ENCODE measurements at places on chromosomes 7 and 10.

DNA sequence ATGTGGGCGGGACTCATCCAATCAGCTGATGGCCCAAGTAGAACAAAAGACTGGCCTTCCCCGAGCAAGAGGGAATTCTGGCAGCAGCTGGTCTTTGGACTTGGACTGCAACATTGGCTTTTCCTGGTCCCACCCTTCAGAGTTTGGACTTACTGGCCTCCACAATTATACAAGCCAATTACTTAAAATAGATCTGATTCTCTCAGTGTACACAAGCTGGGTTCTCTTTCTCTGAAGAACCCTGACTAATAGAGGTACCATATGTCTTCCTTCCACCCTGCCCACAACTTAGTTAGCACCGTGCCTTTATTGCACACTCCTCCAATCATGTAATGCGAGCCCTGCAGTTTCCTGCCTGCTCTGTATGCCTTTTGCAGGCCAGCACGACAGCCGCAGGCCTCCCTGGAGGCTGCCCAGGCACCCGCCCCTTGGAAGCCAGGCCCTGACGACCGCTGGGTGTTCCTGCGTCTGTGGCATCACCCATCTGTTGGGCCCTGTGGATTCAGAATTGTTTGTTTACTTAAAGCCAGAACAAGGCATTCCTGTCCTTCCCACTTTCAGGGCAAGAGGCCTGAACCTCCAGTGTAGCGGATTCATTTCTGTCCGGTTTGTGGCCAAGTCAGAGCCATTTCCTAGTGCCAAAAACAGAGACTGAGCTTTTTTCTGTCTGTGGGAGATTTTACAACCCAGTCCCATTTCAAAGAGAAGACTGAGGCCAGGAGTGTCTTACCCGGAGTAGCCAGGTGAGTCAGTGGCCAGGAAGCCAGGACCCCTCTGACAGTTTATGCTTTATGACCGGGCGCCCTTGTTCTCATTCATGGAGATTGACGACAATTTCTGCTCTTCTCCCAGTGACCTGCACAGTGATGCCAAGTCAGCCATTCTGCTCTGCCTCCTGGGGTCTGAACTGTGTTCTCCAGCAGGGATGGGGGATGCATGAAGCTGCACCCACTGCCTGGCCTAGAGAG lies 968 bp upstream of the INMT start:
- DNase-seq = no peak

- no peak for DNase-seq
Measured at GRCh38 chr10:24010436-24010970, 198.4 kb upstream of the KIAA1217 start.

- DNase-seq = no peak
Measured at GRCh38 chr10:17768957-17769356, 17.0 kb downstream of the TMEM236 start.

- DNase-seq = no peak
Measured at GRCh38 chr10:35184527-35185171, 58.0 kb downstream of the CREM start.

DNA sequence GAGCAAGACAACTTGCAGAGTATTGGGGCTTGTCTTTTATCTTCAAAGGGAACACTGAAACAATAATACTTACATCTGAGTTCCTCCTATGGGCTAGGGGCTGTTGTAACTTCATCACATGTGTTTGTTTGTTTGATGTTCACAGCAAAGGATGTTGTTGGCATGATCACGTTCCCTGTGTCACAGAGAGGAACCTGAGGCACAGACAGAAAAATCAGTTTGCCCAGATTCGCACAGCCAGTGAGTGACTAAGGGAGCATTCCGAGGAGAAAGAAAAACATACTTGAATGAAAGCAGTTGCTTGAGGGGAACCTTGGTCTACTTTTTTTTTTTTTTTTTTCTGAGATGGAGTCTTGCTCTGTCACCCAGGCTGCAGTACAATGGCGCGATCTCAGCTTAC lies 87.2 kb upstream of the PFKP start:
- DNase-seq = no peak

DNA sequence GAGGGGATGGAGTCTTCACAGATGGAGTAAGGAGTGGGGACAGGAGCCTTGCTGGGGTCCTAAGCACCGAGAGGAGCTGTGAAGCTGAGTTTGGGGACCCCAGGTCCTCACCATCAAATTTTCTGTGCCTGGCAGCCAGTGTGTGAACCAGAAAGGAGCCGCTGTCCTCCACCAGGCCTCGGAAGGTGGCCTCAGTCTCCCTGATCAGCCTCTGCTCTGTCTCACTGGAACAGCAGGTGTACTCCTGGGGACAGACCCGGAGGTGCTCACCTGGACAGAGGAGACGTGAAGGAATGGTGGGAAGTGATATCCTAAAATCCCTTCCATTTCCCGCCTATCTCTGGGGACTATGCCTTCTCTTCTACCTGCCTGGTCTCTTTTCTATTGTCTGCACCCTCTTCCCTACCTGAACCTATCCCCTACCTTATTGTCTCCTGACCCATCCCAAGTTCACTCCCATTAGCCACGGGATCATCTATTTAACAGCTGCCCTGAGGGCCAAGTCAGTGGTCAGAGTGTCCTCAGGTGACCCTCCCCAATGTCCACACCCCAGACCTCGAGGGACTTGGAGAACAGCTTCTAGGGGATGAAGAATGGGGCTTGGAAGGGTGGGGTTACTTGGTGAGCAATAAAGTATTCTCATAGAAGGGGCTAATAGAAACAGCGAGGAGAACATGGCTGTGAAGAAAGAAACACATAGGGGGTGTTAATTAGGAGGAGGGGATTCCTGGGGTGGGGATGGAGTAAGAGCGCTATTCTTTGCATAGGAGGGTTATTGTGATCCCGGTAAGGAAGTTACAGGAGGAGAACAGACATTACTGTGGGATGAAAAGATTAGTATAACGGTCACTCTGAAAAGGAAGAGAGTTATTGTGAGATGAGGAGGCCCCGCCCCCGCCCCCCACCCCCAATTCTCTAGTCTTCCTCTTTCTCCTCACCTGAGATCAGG lies 811 bp downstream of the GPC2 start:
- DNase-seq = no peak

- DNase-seq = no peak
Measured at GRCh38 chr10:33298110-33298509, 36.4 kb downstream of the NRP1 start.

DNA sequence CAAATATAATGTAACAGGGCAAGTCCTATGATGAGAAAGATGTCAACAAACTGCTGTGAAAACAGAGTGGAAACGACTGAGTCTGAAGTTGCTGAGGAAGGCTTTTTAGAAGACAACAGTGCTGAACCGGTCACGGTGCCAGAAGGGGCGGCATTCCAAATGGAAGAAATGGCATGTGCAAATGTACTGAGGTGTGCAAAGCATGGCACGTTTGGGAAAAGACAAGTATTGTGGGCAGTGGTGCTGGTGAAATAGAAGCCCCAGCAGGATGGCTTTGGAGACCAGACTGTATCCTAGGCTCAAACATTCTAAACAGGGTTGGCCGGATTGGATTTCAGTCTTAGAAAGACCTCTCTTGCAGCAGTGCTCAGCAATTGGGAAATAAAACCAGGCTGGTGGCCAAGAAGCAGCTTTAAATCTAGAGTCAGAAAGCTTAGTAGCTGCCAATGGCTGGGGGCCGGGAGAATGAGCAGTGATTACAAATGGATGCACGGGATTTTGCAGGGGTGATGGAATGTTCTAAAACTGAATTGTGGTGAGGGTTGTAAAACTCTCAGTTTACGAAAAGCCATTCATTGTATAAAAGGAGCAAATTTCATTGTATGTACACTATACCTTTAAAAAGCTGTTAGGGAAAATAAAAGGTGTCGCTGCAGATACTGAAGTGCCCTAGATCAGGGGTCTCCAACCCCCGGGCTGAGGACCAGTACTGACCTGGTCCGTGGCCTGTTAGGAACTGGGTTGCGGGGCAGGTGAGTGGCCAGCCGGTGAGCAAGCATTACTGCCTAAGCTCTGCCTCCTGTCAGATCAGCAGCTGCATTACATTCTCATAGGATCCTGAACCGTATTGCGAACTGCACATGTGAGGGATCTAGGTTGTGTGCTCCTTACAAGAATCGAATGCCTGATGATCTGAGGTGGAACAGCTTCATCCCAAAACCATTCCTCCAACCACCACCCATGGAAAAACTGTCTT lies 141.6 kb downstream of the HIBADH start:
- no peak for DNase-seq

DNA sequence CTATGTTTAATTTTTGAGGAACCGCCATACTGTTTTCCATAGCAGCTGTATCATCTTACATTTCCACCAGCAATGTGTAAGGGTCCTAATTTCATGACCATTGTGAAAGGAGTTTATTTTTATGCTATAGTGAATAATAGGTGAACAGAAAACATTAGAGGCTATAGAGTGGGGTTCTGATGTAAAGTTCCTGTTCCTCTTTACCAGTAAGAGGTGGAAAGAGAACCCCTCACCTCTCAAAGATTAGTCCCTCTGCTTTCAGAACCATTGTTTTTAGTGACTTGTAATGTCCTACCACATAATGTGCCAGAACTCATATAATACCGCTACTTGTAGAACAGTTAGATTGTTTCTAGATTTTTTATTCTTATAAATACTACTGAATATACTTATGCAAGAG lies 34.2 kb downstream of the SUFU start:
- DNase-seq = no peak

GRCh38 chr10:75472685-75473084 lies 41.3 kb downstream of the LRMDA start:
- no peak for DNase-seq

- DNase-seq = no peak
Measured at GRCh38 chr10:62052276-62052675, 150.8 kb downstream of the ARID5B start.

DNA sequence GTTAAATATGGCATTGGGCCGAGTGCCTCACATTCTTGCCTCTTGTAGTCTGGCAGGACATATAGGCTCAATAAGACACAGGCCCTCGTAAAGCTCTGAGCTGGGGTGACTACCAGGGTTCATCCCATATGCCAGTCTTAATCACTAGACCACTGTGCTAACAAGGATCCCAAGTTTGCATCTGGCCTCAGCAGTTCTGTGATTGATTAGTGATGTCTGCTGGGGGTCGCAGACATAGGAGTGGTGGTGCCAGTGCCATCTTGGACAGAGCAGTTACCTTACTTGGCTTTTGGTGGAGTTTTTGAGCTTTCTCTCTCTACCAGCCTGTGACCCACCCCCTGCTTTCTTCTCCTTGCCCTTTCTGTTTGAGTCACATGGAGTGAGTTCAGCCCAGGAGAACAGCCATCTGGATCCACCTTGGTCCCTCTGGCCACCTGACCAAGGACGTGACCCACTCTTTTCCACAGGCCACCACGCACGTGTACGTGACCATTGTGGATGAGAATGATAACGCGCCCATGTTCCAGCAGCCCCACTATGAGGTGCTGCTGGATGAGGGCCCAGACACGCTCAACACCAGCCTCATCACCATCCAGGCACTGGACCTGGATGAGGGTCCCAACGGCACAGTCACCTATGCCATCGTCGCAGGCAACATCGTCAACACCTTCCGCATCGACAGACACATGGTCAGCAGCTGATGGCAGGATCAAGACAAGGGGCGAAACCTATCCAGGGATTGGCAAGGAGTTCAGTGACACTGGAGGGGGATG lies 4.1 kb upstream of the VSIR start:
- no peak for DNase-seq

DNA sequence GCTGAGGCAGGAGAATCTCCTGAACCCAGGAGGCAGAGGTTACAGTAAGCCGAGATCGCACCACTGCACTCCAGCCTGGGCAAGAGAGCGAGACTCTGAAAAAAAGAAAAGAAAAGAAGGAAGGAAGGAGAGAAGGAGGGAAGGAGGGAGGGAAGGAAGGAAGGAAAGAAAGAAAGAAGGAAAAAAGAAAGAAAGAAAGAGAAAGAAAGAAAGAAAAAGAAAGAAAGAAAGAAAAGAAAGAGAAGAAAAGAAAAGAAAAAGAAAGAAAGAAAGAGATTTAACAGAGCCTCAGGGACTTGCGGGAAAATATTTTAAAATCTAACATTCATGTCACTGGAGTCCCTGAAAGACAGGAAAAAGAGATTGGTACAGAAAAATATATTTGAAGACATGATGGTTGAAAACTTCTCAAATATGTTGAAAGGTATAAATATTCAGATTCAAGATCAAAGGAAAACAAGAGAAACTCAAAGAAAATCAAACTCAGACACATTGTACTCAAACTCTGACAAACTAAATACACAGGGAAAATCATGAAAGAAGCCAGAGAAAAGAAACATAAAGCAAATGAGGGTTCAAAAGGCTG lies 25.3 kb upstream of the DNAAF5 start:
- DNase-seq = no peak

DNA sequence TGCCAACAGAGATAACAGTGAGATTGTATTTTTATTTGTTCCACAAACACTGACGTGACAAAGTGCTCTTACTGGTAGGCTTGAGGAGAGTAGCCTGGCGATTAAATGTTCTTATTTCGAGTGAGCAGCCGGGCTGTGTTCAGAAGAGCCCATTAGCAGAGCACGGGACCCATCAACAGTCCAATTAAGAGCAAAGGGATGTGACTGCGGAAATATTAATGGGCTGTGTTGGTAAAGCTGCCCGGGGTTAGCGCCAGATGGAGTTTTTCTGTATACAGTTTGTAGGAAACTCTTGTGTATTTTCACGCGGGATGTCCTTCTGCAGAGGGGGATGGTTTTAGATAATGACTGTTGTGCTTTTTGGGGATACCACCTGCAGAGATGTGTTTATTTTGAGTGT lies 104.3 kb downstream of the KIAA1217 start:
- no peak for DNase-seq

DNA sequence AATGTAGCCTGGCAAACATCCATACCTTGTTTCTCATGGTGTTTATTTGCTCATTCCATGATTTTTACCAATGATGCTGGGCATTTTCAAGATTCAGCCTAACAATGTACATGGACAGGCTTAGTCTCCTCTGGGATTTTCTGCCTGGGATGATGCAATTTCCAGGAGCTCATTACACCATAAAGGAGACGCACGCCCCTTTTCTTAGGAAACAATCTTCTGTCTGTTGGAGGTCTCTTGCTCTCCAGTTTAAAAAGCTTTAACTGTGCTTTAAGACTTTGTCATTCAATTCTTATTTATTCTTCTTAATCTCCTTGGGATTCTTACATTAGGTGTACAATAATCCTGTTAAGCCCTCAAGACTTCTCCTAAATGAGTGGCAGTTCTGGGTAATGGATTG lies 150.3 kb upstream of the NRP1 start:
- no peak for DNase-seq

DNA sequence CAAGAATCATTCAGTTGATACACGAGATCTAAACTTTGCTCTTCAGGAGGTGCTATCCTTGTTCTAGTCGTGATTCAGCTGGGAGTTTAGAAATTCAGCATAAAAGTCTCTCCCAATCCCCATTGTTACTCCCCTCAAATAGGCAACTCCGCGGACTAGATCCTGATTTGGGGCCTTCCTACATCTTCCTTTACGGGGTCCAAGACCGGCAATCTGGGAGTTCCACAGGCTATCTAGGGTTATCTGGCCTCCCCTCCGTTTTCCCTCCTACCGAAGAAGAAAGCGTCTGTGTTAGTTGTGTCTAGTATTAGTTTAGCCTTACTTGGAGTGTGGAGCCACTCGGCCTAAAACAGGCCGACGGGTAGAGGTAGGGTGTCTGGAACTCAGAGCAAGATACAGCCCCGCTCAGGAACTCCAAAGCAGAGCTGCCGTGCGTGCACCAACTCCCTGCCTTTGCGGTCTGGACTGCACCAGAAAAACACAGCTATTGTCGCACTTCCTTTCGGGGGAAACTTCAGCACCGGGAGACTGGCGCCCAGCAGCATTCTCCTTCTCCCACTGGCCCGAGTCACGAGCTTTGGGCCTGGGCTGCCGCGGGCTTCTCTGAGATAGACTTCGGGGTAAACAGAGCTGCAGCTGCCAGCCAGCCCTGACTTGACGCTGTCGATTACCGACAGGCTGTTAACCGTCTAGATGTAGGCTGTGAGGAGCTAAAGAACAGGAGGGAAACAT lies 1.5 kb upstream of the DLX5 start:
- DNase-seq = no peak

GRCh38 chr10:119406601-119407253 lies 135.8 kb downstream of the RGS10 start:
- no peak for DNase-seq

All from activated T-cell treated with anti-CD3 and anti-CD28 coated beads for 24 hours (primary cell).